Posterior vena cava (tissue), 2 donors: ENCODE measurements at places on chromosomes 13 and 19. TPM values are rescaled to one million over a fixed set of nuclear protein-coding genes. Genes with fewer than 3 reads are reported as not detected.

The CABP5 gene
- not detected for total RNA-seq

The RCBTB1 gene
- 12.9 TPM for total RNA-seq

The VSIG10L gene
- total RNA-seq: 2.9 TPM

The THAP8 gene
- 2.9 TPM for total RNA-seq

The FCGBP gene
- total RNA-seq: 98.8 TPM

DNA sequence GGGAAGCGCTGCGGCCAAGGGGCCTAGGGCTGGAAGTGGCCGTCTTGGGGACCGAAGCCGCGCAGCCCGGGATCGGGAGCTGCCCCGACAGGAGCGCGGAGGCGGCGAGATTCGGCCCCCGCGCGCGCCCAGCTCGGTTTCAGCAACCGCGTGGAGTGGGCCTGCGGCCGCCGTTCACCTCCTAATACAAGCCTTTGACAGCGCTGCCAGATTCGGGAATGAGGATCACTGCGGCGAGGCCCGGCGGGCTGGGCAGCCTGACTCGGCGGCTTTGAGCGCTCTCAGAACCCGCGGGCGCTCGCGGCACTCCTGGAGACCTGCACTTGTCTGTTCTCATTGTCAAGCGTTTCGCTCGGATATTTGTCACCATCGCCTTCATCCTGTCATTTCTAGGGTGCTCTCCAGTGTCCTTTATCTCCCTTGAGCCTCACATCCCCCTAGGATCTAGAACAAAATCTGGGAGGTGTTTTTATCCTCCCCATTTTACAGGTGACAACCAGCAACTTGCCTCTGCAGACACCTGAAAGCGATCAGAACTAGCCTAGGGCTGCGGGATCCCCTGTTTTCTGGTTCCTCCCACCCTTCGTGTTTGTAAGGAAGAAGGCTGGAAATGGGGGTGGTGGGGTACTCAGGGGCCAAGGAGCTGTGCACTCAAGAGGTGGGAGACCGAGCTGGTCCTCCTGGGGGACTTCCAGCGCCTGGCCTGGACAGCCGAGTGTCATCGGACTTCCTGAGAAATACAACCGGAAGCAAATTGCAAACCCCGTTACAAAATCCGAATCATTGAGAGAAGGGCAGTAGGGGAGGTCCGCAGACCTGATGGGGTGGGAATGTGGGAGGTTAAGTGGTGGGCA lies 1.5 kb upstream of the CDX2 start:
- DNase-seq: no peak

DNA sequence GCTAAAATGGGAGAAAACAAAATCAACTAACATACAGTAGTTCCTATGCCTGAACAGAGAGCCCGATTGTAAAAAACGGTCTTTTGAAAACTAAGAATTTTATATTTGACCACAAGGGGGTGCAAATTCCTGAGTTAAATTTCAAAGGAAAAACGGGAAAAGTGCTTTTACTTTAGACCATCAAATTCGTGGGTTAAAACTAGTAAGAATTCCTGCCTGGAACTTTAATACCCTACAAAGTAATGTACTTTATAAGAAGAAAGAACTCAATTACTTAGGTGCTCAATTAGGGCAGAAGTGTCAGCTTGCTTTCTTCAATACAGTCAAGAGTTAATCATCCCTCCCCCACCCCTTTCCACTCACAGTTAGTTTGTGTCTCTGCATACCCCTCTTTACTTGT lies 69.8 kb downstream of the KCNRG start:
- DNase-seq: no peak

- DNase-seq: peak; percentile 95
Observed at GRCh38 chr19:869245-870177, 10.0 kb downstream of the CFD start.

- DNase-seq: no peak
Observed at GRCh38 chr19:11373885-11374432, 507 bp upstream of the SWSAP1 start.

GRCh38 chr19:48393559-48394330 lies at the start of gene GRIN2D:
Gene GRIN2D, plus strand, starts transcription at chr19:48393668. Its CDS starts 4,725 bp downstream, at chr19:48398393.
- DNase-seq: no peak

DNA sequence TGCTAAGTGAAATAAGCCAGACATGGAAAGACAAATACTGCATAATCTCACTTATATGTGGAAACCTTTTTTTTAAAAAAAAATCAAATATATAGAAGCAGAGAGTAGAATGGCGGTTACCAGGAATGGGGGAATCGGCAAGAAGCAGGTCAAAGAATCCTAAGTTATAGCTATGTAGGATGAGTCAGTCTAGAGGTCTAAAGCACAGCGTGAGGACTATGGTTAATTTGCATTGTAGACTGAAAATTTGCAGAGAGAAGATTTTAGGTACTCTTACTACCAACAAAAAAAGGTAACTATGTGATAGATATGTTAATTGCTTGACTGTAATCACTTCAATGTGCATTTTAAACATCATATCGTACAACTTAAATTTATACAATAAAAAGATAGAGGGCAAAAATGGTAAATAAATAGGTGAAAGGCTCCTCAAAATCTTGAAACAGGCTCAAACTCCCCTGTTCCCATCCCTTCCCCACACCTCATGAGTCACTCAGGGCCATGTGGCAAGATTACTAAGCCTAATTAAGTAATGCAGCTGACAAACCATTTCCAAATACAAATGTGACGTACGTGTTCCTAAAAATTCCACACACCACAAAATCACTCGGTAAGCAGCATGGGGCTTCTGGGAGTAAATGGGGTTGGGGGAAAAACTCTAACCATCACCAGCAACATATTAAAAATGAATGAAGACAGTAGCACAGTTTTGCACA lies 159.0 kb downstream of the USP12 start:
- DNase-seq: no peak

- DNase-seq: no peak
Observed at GRCh38 chr13:38376546-38376945, 26.9 kb downstream of the UFM1 start.

DNA sequence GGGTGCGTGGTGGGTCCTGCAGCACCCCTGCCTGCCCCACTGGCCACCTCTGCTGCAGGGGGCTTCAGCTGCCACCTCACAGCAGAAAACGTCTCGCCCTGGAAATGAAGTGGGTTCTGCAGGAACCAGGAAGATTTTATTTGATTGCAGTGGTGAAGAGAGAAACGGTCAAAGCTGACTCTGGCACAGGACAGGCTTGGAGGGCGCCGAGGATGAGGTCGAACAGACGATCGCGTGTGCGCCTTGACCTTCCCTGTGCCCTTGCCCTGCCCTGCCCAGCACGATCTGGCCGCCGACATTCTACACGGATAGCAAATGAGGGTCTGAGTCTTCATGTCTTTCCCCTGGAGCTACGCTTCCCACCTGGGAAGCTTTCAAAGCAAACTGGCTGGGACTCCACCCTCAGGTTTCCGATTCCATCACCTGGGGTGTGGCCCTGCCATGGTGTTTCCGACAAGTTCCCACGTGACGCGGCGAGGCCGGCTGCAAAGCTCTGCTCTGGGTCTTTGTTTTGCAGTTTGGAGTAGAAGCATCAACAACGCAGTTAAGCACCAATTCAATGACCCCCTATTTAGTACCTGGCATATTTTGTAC lies 50.3 kb upstream of the TUBGCP3 start:
- no peak for DNase-seq

GRCh38 chr13:39282400-39282972 lies 244.2 kb downstream of the NHLRC3 start:
- no peak for DNase-seq

- no peak for DNase-seq
Observed at GRCh38 chr13:82803341-82803740, 1078.9 kb downstream of the SLITRK1 start.
